ENCODE measurements at places on chromosomes 11 and 22.

- no peak for DNase-seq
Observed at GRCh38 chr11:88348870-88349269, 11.3 kb upstream of the CTSC start.

- peak; percentile 16 for DNase-seq
Observed at GRCh38 chr22:45268167-45268957, 16.4 kb upstream of the UPK3A start.

DNA sequence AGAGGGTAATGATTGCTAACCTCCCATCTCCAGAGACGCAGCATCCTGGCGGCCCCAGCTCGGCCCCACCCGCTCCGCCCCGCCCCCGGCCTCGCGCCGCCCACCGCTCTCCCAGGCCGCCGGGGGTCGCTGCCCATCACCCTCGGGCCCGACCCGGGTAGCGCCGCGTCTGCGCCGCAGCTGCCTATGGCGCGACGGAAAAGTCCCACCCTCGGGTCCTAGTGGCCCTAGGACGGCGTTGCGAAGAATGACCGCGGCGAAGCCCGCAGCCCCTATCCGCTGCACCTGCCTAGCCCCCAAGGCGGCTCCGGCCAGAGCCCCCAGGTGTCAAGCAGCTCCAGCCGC, 457 bp downstream of the CPSF7 start:
- DNase-seq, result peak; percentile 84

DNA sequence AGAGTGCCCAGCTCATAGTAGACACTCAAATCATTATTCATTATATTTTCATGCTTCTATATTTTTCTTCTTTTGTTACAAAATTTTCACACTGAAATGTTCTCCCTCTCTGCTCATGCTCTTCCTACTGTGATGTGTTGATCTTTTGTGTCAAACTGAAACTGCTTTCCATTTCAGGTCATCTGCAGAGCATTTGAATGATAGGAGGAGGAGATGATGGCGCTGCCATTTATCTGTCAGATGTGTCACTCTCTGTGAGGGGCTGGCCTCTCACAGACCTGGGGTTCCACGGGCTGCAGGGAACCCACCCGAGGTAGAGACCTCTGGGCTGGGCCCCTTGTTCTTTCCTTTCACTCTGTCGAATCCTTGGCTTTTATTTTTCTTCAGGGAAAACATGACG, 41.1 kb downstream of the OR10A6 start:
- no peak for DNase-seq

DNA sequence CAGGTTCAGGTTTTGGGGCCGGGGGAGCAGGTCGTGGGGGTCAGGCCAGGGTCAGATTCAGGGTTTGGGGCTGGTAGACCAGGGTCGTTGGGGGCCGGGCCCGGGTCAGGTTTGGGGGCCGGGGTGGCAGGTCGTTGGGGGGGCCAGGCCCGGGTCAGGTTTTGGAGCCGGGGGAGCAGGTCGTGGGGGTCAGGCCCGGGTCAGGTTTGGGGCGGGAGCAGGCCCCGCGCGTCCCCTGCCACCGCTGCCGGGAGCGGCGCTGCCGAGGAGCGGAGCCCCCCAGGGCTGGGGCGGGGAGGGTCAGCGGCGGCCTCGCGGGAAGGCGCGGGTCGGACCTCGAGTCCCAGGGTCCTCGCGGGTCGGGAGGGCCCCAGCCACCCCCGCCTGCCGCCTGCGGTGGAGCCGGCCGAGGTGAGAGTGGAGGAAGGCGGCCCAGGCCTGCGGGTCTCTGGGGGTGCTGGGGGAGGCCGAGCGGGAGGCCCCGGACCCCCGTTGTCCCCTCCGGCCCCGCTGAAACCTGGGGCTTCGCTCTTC, 535 bp downstream of the TRABD start:
- DNase-seq, result no peak

DNA sequence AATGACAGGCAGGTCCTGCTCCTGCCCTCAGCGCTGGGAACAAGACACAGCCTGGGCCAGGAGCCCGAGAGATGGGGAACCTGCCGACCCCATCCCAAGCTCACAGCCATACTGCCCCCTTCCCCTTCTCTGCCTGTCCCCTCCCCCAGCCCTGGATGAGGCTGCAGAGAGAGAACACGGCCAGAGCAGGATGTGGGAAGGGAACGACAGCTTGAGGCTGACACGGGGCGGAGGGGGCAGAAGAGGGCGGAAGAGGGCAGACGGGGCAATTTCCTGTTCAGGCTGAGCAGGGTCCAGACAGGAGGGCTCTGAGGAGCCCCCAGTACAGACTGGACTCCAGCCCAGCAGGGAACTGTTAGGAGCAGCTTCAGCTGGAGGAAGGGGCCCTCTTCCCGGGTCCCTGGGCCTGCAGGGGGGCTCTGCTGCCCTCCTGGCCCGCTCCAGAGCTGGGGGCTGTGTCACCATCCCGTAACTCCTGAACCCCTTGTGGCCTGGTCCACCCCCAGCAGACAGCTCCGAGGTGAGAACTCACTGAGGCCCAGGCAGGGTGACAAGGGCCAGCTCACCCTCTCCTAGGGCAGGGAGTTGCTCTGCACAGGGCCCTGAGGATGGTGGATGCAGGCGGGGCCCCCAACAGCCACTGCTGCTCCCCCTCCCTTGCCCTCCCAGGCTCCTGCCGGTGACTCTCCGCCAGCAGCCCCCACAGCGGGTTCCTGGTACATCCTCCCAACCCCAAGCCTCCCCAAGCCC, 5.7 kb downstream of the CTSD start:
- peak; percentile 63 for DNase-seq

GRCh38 chr22:23220485-23221350, 40.4 kb downstream of the BCR start:
- DNase-seq, result no peak

DNA sequence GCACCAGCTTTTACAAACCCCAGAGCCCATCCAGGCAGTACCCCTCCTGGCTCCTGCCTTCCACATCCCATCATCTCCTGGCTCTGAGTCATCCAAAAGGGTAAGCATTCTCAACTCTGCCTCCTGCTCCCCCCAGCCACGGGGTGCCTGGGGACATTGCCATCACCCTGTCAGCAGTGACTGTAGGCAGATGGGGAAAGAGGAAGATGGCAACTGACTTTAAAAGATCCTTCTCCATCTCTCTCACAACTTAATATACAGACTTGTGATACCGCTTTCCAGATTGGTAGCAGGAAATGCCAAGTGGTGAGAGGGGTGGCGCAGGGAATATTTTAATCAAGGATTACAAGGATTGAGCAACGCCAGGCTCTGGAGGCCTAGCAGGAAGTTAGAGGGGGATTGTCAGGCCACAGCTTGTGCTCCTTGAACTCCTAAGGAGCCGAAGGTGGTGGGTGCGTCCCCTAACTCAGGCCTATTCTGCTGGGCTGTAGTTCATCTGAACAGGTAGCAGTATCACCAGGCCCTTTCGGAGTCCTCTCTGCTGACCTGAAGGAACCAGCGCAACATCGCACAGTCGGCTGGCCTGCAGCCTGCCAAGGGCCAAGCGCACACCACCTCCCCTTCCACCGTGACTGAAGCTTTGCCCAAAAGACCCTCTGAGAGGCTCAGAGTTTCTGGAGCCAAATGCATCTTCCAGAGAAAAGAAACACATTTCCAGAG, 83.3 kb downstream of the ZC3H12C start:
- DNase-seq, result no peak

- DNase-seq, result no peak
Observed at GRCh38 chr11:33867561-33867960, 24.3 kb downstream of the LMO2 start.

GRCh38 chr22:27168681-27169080, 511.3 kb downstream of the MIAT start:
- no peak for DNase-seq

DNA sequence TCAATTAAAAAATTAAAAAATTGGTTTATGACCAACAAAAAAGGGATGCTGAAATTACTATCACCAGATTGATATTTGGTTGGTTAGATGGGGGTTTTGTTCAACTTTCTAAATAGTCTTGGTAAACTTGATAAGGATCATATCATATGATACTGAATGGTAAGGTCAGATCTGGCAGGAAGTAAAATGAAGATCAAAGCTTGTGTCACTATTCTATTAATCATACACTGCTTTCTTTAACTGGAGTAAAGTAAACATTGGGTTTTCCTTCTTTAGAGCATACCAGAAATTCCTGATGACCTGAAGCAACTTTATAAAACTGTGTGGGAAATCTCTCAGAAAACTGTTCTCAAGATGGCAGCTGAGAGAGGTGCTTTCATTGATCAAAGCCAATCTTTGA, 40.2 kb downstream of the RRM1 start:
- no peak for DNase-seq

GRCh38 chr11:2121227-2122130, 17.7 kb downstream of the IGF2 start:
- DNase-seq, result no peak

GRCh38 chr22:20836987-20837823, 21.4 kb downstream of the PI4KA start:
- no peak for DNase-seq

DNA sequence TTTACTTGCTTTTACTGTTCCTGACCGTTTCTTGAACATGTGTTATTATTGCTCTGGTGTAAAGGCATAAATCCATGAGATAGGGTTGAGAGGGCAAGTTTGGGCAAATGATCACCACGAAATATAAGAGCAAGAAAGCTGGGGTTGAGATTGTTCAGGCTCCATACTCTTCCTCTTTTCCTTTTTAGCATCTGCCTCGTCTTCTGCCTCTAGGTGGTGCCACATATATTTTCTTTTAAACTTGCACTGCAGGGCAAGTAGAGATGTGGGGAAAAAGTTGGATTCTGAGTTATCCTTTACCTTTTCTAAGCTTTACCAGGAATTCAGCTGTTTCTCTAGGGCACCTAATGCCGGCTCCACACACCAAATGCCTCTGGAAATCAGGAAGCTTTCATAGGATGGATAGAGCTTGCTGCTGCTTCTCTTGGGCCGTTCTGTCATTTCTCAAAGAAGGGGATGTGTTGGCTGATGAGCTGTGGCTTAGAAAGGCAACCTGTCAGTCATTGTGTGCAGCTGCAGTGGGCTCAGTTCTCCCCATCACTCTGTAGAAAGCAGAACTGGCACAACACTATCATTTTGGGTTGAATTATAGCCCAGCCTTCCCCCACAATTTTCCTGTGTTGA, 98.2 kb downstream of the LDLRAD3 start:
- no peak for DNase-seq

DNA sequence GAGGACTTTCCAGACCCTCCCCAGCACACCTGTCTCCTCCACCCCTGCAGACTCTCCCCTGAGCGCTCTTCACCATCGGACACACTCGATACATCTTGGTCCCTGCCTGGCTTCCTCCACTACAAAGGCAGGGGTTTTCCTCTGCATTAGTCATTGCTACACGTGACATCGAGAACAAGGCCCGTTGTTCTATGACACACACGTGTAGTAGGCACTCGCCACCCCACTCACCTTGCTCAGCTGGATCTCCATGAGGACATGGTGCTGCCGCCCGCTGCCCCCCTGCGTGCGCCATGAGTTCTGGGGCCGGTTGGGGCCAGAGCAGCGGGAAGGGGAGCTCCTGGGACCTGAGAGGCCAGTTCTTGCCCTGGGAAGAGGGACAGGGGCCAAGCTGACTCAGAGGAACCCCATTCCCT, 16.7 kb downstream of the ATG2A start:
- peak; percentile 75 for DNase-seq

Measured in activated T-cell treated with anti-CD3 and anti-CD28 coated beads, Interleukin-2, amount 50 U/mL, for 72 hours (primary cell).